SK-MEL-5 (cell line): ENCODE measurements at places on chromosomes 6 and 20.
A peak's percentile ranks its signal among the peaks of the same experiment; 100 is the strongest.

GRCh38 chr6:74439123-74439811, 743.3 kb downstream of the CD109 start:
- no peak for DNase-seq

DNA sequence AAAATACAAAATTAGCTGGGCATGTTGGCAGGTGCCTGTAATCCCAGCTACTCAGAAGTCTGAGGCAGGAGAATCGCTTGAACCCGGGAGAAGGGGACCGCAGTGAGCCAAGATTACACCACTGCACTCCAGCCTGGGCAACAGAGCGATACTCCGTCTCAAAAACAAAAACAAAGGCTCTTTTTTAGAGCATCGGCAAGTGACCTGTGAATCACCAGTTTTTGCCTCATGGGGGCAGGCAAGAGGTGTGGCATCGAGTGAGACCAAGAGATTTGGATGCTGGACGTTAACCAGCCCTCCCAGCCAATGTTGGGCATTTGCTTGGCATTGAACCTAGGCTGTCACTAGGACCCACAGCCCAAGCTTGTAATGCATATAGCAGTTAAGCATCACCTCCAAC, 14.6 kb upstream of the CDK5RAP1 start:
- peak; percentile 88 for DNase-seq

DNA sequence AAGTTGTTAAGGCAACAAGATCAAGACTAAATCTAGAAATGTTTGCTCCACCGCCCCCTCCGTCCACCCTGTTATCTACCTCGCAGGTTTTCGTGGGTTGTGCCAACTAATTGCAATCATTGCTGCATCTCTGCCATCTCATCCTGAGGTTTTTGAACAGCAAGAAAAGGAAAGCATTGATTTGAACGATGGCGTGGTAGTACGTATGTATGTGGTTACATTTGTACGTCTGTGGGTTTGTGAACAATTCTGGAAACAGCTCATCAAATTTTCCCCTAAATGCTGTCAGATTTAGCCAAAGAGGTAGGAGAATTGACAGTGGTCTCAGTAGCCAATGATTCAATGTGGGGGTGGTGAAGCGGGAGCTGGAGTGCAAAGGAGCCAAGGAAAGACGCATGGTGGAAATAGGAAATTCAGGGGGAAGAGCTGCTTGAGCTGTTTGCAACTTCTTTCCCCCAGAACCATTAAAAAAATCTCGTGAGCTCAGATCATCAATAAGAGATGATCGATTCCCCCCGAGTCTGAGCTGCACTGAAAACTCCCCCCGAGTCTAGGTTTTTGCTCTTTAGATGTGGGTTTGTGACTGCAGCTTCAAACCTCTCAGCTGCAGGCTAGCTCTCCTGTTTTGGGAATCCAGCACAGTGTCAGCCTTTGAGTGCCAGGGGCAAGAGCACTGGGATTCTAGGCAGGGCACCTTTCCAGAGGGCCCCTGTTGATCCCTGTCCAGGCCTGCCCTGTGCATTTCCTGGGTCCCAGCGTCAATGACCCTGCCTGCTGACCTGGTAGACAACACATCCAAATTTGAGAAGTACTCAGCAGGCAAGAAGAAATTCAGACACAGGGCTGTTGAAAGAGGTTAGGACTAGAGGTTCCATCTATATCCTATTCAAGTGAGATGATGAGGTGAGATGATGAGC, 72.6 kb upstream of the LY86 start:
- DNase-seq = no peak

DNA sequence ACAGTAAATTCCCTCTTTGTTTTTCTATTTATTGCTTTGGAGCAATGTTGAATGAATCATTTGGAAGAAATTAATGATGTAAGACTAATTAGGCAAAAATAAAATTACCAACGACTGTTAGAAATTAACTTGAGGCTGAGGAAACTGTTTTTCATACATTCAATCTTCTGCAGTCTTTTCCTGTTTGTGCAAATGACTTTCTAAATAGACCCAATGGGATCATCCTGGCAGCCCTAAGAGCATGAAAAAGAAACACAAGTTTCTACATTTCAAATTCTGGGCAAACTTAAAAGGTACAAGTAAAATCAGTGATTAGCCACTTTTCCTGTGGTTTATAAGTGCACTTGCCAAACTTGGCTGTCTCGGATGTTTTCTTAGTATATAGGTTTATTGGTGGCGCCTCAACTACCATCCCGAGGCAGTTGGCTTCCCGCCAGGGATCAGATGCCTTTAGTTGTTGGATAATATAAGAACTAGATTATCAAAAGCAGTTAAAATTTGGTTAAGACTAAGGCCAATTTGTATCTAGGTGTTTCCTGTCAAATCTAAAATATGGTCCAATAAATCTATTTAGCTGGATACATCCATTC, 181.2 kb downstream of the ISM1 start:
- DNase-seq = no peak

DNA sequence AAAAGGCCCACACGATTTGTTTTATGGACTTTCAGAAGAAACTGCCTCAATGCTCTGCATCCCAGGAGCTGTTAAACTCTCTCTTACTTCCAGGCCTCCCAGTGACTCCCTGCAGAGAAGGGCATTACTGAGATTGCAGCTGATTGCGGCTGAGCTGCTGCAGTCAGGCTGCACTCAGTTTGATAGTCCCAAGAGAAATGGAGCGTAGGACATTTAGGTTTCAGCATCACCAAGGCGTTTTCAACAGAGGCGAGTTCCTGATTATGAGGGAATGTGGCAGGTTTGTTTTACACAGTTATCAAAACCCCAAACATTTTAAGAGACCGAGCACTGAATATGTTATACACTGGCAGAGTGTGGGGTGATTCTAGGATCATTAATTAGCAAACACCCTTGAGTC, 145.6 kb downstream of the TBX18 start:
- no peak for DNase-seq

GRCh38 chr20:4342609-4343008, 327.3 kb upstream of the RNF24 start:
- no peak for DNase-seq

- no peak for DNase-seq
Observed at GRCh38 chr6:125831659-125832058, 40.9 kb downstream of the NCOA7 start.
